ENCODE measurements at places on chromosomes 1 and 21.

DNA sequence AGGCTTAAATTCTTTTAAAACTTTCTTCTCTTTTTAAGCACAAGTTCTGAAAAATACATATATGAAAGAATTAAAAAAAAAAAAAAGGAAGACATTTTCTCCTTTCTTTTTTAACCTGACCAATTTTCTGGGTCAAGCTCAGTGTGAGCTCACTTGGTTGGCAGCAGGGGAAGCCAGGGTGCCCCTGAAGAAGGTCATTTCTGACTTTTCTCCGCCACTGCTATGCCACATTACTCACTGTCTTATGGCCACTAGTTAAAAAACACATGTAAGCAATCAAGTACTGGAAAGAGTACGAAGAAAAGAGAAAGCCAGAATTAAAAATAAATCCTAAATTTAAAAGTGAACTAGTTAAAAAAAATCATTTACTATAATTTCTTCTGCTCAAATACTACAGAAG lies 275.0 kb downstream of the NEGR1 start:
- DNase-seq: no peak

- DNase-seq: no peak
Measured at GRCh38 chr1:160748181-160748877, 9.3 kb downstream of the SLAMF7 start.

GRCh38 chr1:22236166-22236565 lies 93.3 kb upstream of the WNT4 start:
- no peak for DNase-seq

DNA sequence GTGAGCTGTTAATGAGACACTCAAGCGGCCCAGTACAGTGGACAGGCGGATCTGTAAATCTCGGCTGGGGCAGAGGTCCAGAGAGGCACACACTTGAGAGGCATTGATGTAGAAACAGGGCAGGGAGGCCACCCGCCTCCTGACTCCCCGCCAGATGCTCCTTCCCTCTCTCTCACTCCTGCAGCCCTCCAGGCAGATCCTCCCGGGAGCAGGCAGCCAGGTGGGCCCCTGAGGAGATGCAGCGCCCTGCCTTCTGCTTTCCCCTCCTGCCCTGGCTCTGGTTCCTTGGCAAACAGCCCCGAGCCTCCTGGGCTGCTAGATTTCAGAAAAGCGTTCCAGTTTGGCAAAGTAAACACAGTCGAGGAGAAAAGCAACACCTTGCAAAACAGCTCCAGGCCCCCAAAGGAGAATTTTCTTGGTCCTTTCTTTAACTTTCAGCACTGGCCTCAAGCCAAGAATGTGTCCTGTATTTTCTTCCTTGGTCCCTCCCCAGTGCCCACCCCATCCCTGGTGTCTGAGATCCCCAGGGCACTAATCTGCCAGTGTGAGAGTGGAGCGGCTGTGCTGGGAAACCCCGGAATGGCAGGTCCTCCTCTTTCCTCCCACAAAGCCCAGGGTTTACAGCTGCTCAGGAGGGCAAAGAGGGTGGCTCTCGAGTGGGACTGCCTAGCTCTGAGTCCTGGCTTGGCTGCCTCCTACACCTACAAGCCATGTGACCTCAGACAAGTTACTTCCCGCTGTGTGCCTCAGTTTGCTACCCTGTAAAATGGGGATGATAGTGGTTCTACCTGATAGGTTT lies 29.4 kb upstream of the IFNLR1 start:
- no peak for DNase-seq

DNA sequence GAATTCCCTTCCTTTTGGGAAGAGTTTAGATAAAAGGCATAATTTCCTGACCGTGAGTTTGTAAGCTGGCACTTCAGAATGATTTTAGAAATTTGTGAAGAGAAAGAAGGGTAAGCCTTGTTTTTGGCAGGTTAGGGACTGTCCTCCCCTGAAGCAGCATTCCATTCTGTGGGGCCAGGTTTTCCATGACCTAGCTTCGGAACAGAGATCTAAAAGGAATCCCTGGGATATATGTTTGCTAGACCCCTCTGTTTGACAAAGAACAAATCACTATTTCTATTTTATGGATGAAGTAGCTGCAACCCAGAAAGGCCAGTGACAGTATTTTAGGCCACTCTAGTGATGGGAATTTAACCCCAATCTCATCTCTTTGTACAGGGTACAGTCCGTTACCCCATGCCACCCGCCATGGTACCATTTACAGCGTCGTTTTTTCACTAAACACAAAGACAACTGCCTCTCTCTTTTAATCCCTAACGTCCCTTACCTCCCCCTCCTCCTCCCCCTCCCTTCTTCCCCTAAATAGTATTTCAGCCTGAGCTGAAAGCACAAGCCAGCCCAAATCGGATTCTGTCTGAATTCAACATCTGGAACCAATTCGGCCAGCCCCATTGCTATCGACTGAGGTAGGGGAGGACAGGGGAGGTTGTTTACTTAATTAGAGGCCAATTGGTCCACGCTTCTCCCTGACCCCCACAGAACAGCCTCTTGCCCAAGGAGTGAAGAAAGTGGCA lies 23.4 kb upstream of the IKBKE start:
- DNase-seq: no peak
